ENCODE measurements at places on chromosomes 12 and 14.

- DNase-seq = no peak
Observed at GRCh38 chr14:32350020-32350419, 20.9 kb downstream of the AKAP6 start.

DNA sequence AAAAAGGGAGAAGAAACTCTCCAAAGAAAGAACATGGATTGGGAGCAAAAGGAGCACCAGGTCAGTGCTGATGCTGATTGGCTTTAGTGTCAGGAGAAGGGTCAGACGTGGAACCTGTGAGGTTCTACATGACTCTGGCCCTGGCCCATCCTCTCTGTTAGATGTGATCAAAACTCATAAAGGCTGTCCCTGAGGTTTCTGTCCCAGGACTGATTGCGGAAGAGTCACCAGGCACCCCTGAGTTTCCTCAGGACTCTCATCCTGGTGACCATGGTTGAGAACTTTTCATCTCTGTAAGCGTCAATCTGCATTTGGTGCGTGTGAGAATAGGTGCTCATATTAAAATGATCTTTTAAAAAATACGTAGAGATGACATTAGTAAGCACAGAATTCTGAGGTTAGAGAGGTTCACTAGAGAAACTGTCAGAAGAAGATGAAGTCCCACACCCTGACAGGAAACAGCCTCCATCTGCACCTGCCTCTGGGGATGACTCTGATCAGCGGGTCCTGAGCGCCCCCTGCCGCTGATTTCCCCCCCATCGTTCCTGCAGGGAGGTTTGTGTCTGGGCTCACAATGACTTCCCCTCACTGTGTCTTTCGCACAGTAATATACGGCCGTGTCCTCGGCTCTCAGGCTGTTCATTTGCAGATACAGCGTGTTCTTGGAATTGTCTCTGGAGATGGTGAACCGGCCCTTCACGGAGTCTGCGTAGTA, 741.8 kb downstream of the TMEM121 start:
- peak; percentile 73 for DNase-seq

GRCh38 chr12:131443019-131444000, 267.6 kb upstream of the SFSWAP start:
- DNase-seq = no peak

DNA sequence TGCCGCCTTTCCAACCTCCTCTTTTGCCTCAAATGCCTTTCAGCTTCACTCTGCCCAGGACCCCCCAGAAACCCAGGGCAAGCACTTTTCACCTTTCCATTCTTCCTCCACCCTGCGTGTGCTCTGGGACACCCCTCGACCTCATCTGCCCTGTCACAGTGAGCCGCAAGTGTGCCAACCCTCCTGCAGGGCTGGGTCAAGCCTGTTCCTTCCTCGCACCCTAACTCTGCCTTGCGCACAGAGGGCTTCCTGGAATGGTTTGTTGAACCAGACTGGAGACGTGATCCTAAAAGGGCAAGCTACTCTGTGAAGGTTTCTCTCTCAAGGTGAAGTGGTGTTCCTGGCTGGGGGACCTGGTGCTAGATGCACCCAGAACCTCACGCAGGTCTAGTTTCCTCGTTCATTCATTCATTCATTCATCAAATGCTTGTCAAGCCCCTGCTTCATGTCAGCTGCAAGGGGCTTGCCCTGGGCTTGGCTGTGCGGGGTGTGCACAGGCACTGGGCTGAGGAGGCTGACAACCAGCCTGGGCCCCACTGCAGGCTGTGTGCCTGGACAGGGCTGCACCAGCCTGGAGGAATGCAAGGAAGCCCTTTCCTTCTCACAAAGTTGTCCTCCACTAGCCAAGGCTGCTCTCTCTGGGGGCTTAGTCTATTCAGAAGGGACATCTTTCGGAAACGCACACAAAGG, 187.2 kb downstream of the CALM1 start:
- DNase-seq = no peak

DNA sequence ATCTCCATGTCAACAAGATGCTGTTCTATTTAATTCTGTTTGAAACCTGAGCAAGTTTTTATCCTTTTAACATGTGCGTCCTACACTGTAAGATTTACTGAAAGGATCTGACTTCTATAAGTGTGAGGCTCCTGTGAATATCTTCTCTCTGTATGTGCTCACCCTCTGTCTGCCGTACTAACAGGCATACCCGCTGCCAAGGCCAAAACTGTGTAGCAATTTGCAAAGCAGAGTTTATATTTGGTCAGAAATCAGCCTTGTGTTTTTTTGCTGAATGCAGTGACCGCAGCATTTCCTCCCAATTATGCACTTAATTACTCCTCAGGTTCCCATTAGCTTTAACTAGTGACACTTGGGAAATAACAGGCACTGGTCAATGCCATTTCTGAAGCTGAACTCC, 12.3 kb downstream of the CHST11 start:
- no peak for DNase-seq

DNA sequence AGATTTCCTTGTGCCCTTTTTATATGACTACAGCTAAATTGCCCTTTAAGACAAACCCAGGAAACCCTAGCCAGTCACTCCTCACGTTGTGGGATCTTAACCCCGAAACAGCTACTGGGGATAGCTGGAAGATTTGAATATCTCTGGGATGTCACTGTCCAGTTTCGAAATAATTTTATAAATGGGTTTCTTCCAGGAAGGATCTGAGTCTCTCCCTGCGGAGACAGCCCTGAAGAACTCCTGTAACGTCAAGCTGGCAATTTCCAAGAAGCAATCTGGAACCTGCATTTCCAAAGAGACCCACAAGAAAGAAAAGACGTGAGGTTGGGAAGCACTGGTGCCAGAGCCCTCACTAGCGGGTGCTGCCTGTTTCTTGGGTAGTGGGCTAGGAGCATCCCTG, 20.9 kb downstream of the PROX2 start:
- no peak for DNase-seq

DNA sequence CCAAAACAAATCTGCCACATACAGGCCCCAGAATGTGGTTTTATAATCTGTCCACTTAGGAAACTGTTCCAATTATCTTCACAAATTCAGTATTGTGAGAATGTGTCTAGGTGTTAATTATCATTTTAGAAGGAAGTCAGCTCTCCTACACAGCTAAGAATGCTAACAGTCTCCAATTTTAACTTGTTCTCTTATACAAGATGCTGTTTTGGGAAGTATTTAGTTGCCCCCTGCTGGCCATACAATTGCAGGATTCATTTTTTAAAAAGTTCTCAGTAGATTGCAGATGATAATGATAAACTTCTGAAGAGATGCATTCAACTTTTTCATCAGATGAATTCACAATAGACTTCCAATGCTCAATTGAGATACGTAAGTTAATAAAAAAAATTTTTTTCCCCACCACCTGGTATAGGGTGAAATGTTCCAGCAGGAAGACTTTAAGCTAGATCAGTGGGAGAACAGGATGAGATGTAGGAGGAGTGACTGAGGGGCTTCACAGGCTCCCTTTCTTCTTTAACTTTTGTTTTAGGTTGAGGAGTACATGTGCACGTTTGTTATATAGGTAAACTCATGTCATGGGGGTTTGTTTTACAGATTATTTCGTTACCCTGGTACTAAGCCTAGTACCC, 27.3 kb upstream of the OSBPL8 start:
- DNase-seq = peak; percentile 7

DNA sequence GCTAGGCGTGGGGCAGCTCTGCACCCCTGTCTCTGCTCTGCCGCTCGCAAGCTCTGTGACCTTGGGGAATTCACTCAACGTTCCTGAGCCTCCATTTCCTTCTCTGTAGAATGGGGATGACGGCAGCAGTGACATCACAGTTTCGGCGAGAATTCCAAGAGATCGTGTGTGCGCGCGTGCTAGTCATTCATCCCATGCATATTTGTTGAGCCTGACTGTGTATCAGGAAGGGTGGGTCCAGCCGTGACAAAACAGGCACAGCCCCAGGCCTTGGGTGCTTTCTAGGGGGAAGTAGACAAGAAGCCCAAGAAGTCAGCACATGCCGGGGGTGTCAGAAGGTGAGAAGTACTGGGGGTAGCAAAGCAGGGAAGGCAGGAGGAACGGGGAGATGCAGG, 145.6 kb upstream of the NCOR2 start:
- no peak for DNase-seq

- no peak for DNase-seq
Observed at GRCh38 chr14:75297411-75298040, 18.9 kb downstream of the FOS start.

GRCh38 chr14:39268393-39268792, 34.7 kb downstream of the MIA2 start:
- no peak for DNase-seq

DNA sequence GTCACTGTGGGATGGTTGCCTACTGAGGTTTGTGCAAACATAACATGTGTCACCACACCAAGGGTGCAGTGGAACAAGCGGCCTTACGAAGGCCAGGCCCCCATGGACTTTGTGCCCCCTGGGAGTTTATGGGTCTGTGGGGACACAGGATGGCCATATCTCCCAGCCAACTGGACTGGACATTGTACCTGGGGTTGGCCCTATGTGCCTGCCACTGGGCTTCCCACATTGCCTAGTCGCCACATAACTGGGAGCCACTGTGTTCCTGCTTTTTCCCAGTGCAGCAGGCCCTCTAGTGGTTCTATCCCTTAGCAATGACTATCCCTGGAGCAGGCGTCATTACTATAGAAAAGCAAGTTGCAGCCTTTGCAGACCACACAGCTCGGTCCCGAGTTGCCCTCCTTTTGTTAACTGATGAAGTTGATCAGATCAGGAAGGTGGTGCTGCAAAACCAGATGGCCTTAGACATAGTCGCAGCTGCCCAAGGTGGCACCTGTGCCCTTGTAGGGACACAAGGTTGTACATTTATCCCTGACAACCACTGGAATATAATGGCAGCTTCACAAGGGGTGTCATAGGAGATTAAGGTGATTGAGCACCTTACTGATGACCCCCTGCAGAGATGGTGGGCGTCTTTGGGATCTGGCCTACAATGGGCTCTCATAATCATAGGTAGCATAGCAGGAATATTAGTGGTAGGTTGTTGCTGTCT, 15.2 kb upstream of the RNASE12 start:
- DNase-seq = no peak

GRCh38 chr14:74240794-74241651, 1.8 kb downstream of the VSX2 start:
- DNase-seq = no peak

GRCh38 chr14:103762541-103762940, 46.9 kb downstream of the ZFYVE21 start:
- no peak for DNase-seq

GRCh38 chr12:116955382-116956021, 44.8 kb downstream of the FBXW8 start:
- DNase-seq = no peak

Data from stimulated activated CD4-positive, alpha-beta T cell treated with anti-CD3 and anti-CD28 coated beads, TNF-alpha, amount 100 ng/mL, for 4 hours (primary cell).